CD4-positive, alpha-beta T cell treated with Interleukin-17A for 1 hour (primary cell): ENCODE measurements at places on chromosomes 11 and 22.

- DNase-seq = peak; percentile 39
Measured at GRCh38 chr11:76588455-76589325, 81.9 kb downstream of the LRRC32 start.

- DNase-seq = peak; percentile 72
Measured at GRCh38 chr11:62665599-62666258, 617 bp downstream of the CSKMT start.

DNA sequence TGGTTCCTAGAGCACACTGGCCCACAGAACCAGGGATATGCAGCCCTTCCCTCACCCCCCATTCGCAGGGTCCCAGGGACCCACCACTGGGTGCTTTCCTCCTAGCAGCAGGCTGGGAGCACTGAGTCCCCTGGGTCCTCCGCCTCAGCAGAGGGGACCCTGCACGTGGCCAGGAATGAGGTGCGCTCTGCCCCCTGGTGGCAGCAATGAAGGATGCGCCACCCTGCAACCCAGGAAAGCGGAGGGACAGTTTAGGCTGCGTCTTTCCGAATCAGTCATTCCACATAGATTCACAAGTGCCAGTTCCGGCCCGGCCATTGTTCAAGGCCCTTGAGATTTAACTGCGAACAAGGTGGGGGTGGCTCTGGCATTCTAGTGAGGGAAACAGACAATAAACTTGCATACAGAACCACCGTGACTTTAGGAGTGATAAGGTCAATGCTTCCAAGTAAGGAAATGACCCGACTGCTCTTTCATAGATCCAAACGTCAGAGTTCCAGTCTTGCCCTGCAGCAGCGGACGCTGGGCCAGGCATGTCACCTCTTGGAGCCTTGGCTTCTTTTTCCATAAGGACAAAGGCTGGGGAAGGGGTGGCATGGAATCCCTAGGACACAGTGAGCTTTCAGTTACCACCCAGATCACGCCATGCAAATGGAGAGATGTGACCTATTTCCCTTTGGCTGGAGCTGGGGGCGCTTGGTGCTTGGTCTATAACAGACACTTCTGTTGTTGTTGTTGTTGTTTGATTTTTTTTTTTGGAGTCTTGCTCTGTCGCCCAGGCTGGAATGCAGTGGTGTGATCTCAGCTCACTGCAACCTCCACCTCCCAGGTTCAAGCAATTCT lies 7.7 kb downstream of the RIN1 start:
- peak; percentile 85 for DNase-seq

DNA sequence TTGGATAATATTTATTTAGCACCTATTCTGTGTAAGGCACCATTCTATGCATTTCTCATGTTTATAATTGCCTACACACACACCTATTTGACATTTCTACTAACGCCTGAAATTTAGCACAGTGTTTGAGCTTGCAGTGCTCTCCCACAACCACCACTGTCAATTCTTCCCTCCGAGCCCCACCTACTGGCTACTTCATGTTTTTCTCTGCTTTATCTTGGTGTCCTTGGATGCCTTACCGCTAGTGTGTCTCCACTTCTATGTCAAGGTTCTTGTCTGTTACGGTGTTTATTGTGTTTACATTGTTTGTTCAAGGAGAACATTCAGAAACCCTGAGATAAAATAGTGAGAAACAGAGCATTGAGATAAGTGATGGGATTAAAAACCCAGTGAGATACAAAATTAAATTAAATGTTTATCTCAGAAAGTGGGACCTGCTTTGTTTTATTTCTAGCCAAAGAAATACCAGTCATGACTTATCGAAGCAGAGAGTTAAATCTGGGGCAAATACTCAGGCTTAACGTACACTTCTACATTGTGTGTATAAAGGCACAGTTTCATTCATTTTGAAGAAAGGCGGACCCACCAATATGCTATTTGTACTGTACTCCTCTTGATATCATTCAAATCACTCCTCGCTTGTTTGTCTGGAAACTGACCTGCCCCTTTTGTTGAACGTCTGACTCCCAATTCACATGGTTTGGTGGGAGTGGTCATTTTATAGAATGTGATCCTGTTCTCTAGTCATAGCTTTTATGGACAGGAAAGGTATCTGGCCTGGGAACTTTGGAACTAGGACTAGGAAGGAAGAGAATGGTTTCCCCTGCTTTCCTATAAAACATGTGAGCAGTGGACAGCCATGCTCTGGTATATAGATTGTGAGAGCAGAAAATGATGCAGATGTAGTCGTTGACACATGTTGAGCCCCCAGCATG lies 39.2 kb upstream of the SLC36A4 start:
- DNase-seq = peak; percentile 13

GRCh38 chr11:4092026-4092425 lies 2.6 kb upstream of the RRM1 start:
- DNase-seq = peak; percentile 56
